ENCODE measurements at places on chromosomes 16 and 17.

GRCh38 chr17:12514596-12514995 is 151.1 kb upstream of the MYOCD start:
- no peak for DNase-seq

- no peak for DNase-seq
Observed at GRCh38 chr16:31213342-31213741, 577 bp upstream of the TRIM72 start.

GRCh38 chr17:58985367-58985766 is 121.3 kb downstream of the TRIM37 start:
- DNase-seq: no peak

- peak; percentile 57 for DNase-seq
Observed at GRCh38 chr16:53502331-53503269, at the start of gene AKTIP. AKTIP (minus strand) TSS chr16:53503209; CDS start chr16:53500259, 2,950 bp downstream.

DNA sequence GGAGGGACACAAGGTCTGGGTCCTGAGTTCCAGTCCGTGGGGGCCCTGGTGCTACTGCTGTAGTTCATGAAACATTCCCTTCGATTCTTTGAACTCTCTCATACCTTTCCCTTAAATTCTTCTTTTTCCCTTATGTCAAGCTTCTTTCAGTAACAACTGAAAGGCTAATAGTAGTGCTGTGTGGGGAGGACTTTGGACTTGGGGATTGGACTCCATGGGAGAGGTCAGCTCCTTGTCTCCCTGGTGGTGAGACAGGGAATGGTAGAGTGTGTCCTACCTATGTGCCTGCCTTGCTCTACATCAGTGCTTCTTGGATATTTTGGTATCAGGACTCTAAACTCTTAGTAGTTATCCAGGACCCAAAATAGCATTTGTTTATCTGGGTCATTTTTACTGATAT is 628.1 kb downstream of the WWOX start:
- DNase-seq: no peak

DNA sequence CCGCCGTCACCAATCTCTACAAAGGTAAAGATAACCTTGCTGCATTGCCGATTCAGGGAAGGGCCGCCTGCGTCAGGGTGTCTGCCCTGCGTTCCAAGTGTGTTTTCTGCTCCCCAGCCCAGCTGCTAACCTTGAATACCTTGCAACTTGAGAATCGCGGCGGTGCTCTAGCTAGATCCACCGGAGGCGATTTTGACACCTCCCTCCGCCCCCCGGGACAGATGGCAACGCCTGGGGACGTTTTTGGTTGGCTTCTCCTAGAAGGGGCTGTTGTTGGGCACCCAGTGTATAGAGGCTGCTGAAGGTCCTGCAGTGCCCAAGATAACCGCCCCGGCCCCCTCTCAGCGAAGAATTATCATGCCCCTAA is 1.5 kb downstream of the HAPSTR1 start:
- DNase-seq: peak; percentile 9

- DNase-seq: no peak
Observed at GRCh38 chr16:6527646-6528045, 805.0 kb upstream of the RBFOX1 start.

DNA sequence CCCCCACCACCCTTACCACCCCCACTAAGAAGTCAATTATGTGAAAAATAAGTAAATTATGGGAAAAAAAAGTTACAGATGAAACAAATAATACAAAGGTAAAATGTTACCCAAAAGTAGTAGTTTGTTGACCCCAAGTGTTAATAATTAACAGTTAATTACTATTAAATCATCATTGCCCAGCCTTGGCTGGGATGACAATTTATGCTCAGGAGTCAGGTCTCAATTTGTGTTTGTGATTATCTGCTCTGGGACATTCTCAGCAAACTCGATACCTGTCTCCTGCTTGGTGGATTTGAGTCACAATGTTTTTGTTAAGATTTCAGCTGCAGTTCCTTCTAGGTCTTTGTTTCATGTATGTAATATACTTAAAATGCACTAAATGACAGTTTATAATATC is 172.3 kb upstream of the IRX3 start:
- DNase-seq: no peak

DNA sequence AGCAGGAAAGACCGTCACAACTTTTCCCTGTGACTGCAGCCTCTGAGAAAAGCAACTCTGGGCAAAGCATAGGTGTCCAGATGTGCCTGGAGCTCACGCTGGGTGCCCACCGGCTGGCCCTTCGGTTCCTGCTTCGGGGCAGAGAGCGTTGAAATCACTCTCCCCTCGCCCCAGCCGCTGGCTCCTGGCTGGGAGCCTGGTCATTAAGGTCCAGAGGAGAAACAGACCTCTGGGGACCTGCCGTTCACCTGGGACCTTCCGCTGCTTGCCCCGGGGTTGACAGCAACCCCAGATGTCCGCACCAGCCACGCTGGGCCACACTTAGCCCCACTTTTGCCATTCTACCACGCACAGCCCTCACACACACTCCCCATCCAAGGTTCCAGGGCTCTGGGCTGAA is 13.1 kb downstream of the MRM3 start:
- no peak for DNase-seq

DNA sequence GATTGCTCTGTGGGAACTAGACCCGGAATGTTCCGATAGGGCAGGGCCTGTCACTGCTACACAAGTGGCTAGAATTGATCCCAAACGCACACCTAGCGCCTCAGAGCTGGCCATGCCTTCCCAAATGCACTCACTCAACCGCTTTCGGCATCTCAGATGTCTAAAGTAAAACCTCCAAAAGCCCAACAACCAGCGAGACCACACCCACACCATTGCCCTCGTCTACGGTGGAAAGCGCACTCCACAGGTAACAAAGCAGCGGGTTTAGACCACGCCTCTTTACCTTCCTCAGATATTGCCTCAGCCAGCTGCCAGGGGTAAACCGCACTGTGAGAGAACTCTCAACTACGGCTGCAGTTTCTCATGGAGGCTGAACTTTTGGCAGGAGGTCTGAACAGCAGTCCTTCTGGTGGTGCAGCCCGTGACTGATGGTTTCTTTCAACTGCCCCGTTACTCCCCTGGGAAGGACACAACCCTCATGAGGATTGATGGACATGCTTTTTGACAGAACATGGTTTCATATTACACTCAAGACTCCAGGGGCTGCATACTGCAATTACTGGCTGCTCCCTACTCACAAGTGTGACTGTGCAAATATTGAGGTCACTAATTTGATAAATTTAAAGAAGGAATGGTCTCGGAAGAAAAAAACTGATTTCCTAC is 34.5 kb downstream of the USP7 start:
- no peak for DNase-seq

- DNase-seq: no peak
Observed at GRCh38 chr16:78428193-78428592, 328.7 kb downstream of the WWOX start.

- no peak for DNase-seq
Observed at GRCh38 chr17:39607057-39607850, 466 bp downstream of the NEUROD2 start.

GRCh38 chr16:47229053-47230050 is 85.6 kb upstream of the NETO2 start:
- no peak for DNase-seq

DNA sequence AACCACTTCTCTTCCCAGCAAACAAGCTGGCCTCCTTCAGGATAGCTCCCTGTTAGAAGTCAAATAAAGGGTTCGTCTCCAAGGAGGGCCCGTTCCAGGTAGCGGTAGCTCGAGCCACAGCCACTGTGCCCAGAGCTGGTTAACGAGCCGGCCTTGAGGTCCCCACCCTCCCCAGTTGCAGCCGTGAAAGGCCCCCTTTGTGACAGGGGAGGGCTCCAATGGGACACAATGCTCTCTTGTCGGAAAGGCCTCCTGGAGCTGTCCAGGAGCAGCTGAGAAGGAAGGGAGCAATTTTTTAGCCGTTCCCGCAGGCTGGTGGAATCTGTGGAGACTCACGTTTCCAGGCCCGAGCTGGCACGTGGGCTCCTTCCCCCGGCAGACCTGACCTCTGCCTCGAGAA is 29.9 kb upstream of the FOXF1 start:
- no peak for DNase-seq

GRCh38 chr17:76074390-76075363 is at the start of gene GALR2:
GALR2 (plus strand) TSS chr17:76074781; CDS start chr17:76074884, 103 bp downstream.
- DNase-seq: no peak

- DNase-seq: no peak
Observed at GRCh38 chr17:5861246-5861645, 208.9 kb upstream of the WSCD1 start.

DNA sequence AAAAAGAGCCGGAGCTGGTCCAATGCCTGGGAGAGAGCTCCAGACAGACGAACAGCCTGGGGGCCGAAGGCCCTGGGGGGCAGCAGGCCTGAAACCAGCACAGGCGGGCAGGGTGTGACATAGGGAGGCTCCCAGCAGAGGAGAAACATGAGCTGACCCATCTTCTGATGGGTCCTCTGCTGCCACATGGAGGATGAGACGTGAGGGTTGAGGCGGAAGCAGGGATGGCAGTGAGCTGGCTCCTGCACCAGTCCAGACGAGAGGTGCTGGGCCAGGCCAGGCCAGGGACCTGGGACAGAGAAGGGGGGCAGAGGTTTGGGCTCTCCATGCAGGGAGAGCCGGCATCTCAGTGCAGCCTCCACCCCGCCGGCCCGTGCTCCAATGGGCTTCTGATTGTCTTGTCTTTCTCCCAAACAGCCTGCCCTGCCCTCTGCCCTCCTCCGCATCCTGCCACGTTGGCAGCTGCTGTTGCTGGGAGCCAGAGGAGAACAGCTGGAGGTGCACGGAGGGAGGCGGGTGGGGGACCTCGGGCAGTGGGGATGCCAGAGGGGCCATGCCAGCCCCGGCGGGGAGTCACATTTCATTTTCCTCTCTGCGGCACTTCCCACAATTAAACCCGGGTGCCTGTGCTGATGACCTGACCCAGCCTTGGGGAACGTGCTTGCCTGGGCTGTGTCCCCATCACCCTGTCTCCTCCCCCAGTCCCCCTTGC is 139.1 kb upstream of the GSE1 start:
- no peak for DNase-seq

- no peak for DNase-seq
Observed at GRCh38 chr16:23857256-23857880, 21.6 kb downstream of the PRKCB start.

DNA sequence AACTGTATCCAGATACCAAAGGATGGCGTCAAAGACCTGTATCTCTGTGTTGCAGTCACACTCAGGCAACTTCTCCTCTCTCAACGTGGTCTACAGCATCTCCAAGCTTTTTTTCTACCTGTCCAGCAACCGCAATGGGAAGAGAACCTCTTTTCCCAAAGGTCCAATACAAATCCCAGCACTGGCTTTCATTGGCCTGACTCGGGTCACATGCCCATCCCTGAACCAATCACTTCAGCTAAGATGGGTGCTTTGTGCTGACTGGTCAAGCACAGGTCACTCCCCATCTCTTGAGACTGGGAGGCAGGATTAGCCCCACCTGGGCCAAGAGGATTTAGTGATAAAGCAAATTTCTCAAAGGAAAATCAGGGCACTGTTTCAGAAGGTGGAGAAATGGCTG is 71.2 kb upstream of the C16orf82 start:
- no peak for DNase-seq

DNA sequence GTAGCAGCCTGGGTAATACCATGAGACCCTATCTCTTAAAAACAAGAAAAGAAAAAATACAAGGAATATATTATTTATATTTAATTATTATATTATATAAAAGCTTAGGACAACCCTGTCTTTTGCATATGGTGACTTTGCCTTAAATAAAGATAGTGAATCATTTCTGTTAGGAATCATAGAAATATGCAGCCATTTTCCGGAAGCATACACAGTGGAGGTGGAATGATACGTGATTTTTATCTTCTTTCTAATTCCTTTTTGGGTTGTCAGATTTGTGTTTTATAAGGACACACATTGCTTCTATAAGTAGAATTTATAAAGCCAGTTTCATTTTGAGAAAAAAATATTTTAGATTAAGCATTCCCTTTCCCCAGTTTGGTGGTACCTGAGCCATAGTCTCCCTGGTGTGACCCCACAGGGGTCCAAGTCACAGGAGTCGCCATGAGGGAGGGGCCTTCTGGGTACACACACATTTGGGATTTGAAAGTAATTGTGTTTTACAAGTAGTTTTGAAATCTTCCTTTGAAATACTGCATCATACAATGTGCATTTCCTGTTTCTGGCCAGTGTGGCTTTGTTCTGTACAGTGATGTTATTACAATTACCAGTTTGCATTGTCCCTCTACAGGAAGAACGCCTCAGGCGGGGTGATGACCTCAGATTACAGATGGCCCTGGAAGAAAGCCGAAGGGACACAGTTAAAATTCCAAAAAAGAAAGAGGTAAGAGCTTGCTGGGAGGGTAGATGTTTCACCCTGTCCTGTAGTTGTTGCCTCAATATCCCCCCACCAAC is 50.9 kb downstream of the B9D1 start:
- no peak for DNase-seq

DNA sequence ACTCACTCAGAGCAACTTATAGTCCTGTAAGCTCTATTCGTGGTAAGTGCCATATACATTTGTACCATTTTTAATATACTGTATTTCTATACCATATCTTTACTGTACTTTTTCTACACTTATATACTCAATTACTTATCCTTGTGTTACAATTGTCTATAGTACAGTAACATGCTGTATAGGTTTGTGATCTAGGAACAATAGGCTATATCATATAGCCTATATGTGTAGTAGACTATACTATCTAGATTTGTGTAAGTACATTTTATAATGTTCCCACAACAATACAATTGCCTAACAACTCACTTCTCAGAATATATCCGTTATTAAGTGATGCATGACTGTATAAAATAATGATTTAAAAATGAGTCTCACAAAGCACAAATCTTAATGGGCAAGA is 123.3 kb upstream of the NACA2 start:
- no peak for DNase-seq

- no peak for DNase-seq
Observed at GRCh38 chr17:82215095-82215971, 2.7 kb upstream of the CCDC57 start.

- DNase-seq: no peak
Observed at GRCh38 chr17:68565661-68566441, 35.3 kb downstream of the FAM20A start.

GRCh38 chr16:81384006-81384405 is 60.6 kb upstream of the CMIP start:
- DNase-seq: no peak

DNA sequence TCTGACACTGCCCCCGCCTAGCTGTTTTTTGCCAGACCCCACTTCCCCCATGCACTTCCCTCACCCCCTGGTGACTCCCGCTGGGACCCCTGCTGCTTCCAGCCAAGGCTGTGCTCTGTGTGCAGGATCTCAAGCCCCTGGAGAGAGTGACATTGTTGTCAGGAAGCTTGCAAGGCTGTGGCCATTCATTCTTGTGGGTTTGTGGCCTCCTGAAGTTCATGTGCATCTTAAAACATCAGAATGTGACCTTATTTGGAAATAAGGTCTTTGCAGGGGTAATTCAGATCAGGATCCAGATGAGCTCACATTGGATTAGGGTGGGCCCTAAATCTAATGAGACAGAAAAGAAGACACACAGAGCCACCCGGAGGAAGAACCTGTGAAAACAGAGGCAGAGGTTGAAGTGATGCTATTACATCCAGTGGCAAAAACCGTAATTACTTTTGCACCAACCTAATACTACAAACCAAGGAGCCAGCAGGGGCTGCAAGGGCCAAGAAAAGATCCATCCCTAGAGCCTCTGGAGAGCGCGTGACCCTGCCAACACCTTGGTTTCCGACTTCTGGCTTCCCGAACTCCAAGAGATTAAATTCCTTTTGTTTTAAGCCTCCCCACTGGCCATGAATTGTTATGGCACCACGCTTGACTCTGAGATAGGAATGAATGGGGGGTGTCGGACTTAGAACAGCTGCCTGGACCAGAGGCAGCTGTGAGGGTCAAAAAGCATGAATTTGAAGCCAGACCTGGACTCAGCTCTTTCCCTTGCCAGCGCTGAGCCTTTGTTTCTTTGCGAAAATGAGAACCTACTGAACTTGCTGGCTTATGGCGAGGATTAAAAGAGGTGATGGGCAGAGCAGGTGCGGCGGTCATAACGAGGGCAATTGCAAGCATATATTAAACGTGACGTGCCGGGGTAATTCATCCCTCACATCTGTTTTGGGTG is 75.5 kb downstream of the BMERB1 start:
- no peak for DNase-seq

Data from CD4-positive, CD25-positive, alpha-beta regulatory T cell (primary cell).